WTC11 (cell line): ENCODE measurements at places on chromosomes 16 and 17.
A peak's percentile ranks its signal among the peaks of the same experiment; 100 is the strongest.

DNA sequence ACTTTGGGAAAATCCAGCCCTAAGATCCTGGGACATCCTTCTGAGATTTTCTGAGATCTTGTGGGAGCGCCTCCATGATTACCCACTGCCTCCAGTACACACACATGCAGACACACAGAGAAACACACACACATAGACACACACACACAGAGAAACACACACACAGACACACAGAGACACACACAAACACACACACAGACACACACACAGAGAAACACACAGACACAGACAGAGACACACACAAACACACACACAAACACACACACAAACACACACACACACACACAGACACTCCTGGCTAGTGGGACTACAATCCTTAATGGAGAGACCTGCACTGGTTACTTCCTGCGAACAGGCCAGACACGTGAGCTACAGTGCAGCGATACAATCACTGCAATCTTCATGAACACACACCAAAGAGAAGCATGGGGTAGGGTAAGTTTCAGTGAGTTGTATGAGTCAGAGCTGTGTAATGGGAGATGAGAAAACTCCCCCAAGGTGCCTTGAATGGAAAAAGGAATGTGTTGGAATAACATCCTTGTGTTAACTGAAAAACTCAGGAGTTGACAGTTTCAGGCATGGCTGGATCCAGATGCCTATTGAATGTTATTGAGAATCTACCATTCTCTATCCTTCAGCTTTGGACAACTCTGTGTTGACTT is 79.5 kb downstream of the SLC6A2 start:
- no peak for DNase-seq

DNA sequence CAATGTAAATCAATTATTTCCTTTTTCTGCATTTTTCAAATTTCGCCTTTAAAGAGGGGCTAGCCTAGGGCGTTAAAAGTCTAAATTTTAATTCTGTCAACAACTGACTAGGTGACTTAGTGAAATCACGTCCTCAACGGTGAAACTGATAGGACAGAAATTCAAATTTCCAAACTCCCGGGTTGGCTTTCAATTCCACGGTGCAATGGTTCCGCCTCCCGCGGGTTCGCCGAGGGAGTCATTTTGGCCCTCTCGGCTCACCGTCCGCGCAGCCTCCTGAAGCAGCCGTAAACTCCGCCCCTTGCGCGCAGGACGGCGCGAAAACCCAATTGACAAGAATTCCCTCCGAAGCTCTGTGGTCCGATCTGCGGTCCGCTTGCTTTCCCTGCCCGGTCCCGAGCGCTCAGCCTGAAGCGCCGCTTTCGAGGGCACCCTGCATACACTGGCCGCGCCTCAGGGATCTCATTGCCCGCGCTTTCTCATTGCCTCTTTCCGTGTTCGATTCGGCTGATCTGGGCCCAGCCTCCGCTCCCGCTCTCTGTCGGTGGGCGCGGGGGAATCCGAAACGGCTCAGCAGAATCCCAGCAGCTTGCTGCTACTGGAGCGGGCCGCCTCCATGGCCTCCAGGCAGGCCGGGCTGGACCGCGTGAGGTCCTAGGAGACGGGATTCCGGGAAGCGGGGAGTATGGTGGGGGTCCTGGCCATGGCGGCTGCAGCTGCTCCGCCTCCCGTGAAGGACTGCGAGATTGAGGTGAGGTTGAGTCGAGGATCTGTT is at the start of gene ATAD5:
ATAD5 (plus strand) TSS at position 304 of the 775 bp plus-strand sequence; CDS start at position 686, 382 bp downstream.
- DNase-seq, result peak; percentile 84

DNA sequence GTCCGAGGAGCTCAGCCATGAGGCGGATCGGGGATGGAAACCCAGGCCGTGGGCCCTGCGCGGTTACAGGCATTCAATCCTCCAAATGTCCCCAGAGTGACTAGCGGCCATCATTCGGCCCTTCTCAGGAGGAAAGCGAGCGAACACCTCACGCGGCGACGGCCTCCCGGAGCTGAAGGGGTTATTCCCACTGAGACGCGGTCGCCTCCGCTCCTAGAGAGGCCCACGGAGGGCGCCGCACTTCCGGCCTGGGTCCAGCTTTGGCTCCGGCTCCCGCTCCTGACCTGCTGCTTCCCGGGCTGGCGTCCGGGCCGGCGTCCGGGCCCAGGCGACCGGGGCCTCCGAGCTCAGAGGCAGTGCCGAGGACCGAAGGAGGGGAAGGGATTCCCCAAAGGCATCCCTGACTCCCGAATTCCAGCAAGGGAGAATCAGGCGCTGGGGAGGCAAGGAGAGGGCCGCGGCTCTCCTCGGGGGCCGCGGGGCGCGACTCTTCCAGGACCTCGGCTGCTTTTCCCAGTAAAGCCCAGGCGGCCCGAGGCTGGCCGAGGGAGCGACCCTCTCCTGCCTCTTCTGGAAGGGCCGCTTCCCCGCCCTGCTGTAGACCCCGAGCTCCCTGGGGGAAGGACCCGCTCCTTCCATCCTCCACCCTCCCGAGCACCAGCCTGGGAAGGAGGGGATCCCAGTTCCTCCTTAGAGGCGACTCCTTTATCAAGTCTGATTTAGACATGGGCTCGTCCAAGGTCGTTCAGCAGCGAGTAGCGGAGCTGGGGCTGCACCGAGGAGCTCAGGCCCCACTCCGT is 18.6 kb upstream of the ZNF629 start:
- peak; percentile 79 for DNase-seq

DNA sequence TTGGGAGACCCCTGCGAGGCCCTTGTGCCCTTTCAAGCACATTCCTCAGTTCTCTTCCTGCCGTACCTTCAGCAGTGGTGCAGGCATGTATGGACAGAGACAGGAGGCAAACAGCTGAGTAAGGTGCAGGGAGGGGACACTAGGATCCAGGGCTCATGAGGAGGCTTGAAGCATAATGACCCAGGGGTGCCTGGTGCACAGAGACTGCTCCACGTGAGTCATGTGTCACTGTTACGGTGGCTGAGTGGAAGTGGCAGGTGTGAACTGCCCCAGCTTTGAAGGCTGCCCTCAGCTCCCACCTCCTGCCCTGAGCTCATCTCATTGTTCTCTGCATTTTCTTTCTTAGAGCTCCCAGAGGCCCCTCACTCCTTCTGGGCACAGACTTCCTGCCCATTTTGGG is 124.8 kb downstream of the NTN1 start:
- no peak for DNase-seq

GRCh38 chr16:18979936-18980335 is 3.8 kb upstream of the TMC7 start:
- DNase-seq, result no peak
